ENCODE measurements at places on chromosomes 1 and 21.

GRCh38 chr1:41465741-41466140, 18.7 kb downstream of the EDN2 start:
- DNase-seq: no peak

DNA sequence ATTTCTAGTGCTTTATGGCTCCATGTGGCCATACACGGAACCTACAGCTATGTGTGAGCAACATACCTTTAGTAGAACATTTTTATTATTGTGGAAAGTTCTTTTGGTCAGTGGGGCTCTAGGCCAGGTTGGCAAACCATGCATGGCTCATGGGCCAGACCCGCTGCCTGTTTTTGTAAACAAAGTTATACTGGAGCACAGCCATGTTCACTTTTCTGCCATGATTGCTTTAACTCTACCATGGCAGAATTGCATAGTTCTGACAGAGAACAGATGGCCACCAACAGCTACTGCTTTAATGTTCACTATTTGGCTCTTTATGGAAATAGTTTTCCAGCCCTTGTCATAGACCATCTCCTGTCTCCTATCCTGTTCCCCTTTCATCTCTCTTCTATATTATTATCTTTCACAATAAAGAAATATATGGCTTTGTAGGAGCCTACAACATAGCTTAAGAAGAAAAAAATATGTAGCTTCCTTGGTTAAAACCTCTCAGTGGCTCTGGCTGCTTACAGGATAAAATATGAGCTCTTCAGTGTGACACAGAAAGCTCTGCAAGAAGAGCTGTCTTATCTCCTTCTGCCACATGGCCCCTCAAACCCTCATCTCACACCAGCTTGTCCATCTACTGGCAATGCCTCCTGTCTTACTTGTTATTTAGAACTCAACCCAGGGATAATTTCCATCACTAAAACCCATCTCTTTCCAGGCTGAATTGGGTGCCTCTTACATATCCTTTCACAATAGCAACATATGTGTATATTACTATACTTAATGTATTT, 54.6 kb upstream of the RWDD3 start:
- DNase-seq: no peak

DNA sequence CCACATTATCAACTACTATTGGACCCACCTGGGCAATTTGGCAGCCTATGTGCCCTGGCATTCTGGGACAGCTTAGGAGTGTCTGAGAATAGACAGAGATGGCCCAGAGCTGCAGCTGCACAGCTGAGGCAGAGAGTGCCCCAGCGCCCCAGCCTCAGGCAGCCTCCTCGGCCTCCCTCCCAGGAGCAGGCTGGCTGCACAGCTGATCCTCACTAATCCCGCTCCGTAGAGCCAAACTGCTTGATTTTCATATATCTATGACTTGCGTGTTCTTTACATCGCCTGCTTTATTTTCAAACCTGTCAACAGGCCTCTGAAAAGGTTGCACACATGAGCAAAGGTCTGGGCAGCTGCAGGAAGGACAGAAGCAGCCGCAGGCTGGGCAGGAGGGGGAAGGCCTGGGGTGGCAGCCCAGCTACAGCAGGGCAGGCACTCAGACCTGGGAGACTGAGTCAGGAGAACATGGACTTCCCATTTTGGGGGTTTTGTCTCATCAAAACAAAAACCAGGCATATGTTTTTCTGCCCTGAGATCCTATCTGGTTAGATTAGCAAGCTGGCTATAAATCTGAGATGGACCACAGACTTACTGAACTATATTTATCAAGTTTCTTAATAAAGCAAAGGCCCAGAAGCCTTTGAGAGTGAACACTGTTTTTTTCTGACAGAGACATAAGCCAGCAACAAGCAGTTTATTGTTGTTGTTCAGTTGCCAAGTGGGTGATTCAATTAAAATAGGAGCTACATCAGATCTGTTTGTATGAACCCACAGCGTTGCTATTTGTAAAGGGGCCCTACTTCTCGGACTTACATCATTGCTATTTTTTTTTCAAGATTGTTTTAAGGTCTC, 301.8 kb upstream of the DUSP10 start:
- DNase-seq: no peak

GRCh38 chr1:93080179-93080823, 1.2 kb downstream of the MTF2 start:
- DNase-seq: no peak

- no peak for DNase-seq
Observed at GRCh38 chr1:246647113-246647512, 77.1 kb upstream of the SCCPDH start.

DNA sequence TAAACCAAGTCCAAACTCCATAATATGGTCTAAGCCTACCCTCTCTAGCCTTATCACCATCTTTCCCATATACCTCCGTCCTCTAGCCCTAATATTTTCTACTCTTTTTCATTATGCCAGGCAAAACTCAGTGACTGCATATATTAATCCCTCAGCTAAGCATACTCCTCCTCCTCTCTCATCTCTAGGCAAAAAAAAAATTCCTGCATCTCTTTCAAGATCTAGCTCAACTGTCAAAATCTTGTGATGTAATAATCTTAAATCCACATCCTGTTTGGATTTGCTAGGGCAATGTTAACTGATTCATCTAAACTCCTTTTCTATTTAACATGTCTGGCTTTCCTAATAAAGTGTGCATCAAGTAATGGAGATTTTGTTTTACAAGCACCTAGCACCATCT, 20.4 kb downstream of the PRPF38A start:
- no peak for DNase-seq

DNA sequence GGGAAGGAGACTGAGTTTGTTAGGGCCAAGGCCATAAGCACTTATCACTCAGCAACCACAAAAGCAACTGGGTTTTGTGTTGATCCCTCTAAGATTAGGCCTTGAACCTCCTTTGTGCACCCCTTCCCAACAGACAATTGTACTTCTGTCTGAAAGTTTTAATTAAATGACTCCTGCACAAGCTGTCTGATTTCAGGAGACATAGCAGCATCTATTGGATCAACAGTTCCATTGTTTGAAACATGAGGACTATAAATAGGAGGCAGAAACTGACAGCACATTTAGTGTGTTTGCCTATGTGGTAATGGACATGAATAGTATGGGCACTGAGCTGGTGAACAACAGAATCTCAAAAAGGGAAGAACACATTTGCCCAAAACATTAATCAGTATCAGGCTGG, 167.3 kb upstream of the KCNJ6 start:
- no peak for DNase-seq

DNA sequence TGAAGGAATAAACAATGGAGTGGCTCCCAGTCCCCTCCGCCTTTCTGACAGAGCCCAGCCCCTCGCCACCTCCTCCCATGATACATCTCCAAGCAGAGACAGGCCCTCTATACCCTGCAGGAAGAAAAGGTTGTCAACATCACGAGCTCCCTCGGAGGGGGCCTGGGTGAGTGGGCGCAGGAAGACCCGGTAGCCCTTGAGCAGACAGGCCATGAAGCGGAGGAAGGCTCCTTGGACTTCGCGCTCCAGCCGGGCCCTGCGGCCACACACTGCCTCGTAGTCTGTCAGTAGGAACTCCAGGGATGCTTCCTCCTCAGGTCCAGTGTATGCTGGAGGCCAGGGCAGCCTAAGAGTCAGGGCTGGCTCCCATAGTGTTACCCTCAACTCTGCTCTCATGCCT, 7.0 kb downstream of the DENND4B start:
- DNase-seq: no peak

GRCh38 chr1:53590531-53591515, 131.6 kb downstream of the DMRTB1 start:
- no peak for DNase-seq

GRCh38 chr1:31811605-31812004, 4.2 kb downstream of the SPOCD1 start:
- no peak for DNase-seq

DNA sequence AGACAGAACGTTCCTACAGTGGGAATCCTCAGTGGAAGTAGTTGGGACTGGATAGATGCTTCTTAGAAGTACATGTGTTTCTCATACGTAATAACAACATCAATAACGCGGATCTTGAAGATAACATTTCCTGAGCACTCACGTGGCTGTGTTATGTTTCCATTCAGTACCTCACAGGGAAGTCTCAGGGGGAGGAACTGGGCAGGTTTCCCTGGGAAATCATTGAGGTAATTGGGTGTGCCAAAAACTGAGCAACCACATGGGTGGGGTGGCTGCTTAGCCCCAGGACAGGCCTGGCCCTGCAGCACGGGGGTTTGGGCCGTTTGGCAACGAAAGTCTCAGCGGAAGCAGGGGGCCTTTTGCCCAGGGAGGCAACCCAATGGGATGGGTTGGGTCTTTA, 133.8 kb downstream of the ZSCAN20 start:
- no peak for DNase-seq

DNA sequence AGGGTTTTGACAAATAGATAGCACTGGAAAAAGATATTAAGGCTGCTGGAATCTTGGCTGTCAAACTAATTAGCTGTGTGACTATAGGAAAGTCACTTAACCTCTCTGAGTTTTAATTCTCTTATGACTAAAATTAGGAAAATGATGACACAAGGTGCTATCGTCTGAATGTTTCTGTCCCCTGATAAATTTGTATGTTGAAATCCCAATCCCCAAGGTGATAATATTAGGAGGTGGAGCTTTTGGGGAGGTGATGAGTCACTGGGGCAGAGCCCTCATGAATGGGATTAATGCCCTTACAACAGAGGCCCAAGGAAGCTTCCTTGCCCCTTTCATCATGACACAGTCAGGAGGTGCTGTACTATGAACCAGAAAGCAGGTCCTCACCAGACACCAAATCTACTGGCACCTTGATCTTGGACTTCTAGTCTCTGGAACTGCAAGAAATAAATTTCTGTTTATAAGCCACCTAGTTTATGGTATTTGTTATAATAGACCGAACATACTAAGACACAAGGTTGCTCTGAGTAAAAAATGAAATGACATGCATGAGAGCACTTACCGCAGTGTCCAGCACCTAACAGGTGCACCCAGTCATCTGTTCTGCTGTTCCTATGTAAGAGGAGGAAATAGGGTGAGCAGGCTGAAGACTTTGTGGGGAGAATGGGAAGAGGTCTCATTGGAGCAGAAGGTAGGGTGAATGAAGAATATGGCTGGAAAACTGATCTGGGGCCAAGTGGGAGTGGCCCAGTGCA, 26.3 kb upstream of the DISP1 start:
- DNase-seq: no peak

DNA sequence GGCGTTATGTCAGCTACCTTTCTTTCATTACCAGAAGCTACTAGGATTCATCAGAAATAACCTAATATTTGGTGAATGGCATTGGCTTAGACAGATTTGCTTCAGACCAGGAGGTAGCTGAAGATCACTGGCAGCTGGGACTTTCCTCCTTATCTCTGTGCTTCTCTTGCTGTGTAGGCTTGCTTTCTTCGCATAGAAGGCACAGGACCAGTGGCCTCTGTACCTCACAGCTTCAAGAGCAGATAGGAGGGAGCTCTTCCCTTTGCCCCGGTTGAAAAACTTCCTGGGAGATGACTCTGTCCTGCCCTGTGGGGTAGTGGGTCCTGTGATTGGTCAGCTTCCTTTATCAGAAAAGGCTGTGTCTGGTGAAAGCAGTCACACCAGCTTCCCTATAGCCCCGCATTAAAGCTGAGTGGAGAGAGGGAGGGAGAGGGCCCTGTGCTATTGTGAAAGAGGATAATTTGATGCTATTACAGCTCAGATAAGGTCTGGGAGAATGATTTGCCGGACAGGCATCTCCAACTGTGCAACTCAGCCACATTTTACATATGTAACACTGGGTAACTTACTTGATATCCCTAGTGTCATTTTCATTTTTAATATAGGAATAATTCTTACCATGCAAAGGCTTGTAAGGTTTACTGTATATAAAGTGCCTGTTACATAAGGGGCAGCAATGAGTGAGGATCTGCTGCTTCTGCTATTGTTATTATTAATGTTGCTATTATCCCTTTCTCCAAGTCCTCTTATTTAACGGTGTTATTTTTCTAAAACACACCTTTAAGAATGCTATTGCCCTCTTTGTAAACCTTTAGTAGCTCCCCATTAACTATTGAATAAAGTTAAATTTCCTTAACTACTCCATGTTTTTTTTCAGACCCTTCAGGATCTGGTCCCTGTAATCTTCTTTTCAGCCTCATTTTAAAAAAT, 31.6 kb downstream of the OSBPL9 start:
- no peak for DNase-seq

GRCh38 chr21:43929217-43929971, 64.4 kb downstream of the AGPAT3 start:
- DNase-seq: no peak

GRCh38 chr1:64550510-64550909, 80.6 kb downstream of the CACHD1 start:
- no peak for DNase-seq

DNA sequence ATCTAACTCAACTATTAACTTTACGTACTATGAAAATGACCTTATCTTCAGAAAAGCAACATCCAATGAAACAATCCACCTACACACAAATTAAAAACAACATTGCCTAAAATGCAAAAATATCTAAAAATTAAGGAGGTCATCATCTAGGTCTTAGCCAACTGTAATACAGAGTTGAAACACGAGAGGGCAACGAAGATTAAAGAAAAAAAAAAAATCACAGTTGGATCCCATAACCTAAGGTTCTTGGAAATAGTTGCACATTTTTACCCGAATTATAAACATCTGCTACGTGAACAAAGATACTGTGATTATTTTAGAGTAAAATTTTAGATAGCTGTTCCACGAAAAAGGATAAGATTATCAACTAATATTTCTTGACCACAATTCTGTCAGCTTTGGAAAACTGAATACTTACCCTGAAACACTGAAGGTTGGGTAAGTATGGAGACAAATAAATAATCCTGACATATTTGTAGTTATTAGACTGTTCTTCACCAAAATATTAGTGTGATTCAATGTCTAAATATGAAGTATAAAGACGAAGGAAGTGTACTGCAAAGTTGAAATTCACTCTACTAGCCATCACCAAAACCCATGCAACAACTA, 88.0 kb upstream of the AK4 start:
- DNase-seq: no peak
